NCI-H526 treated with DMSO at 0.1 percent for 48 hours (cell line): ENCODE measurements at places on chromosomes 1 and 21.

DNA sequence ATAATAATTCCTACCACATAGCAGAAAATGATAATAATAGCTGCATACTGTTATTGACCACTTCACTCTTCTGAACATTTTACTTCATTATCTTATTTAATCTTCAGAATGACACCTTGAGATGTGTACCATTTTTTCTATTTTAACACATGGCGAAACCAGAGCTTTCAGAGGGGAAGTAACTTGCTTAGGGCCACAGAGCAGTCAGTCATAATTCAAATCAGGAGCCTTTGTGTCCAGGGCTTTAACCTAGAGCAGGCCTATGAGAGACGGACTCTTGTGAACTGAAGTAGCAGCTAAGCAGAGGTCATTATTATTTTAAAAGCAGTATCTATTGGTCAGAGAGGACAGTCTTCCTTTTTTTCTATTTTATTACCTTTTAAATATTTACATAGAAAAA lies 114.0 kb downstream of the ROR1 start:
- no peak for DNase-seq

DNA sequence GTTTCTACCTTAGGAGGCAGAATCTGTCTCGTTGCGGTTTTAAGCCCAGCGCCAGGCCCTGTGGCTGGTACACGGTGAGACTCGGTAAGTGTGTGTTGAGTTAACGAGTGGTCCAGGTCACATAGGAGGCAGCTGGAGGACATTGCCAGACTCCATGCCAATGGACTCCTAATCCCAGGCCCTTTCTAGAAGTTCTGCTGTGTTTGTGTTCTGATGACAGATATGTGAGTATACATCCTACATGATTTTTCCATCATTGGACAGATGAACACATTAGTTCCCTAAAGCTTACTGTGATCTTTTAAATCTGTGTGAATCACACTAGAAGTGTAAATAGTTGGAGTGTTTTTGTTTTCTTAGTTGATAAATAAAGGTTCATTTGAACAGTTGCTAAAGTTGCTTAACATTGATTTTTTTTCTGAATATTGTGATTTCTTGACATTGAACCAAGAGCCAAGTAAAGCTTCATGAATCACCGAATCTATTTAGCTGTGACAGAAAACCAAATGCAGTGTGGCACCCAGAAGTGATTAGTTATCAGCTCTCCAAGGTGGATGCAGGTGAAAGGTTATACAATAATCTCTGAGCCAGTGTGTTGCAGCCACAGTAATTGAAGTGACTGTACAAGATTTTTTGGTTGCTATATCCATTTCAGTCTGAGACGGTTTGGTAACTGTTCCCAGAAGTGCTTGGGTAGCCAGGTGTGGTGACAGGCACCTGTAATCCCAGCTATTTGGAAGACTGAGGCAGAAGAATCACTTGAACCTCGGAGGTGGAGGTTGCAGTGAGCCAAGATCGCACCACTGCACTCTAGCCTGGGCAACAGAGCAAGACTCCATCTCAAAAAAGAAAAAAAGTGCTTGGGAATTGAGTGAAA lies 46.3 kb downstream of the DOP1B start:
- DNase-seq = no peak

DNA sequence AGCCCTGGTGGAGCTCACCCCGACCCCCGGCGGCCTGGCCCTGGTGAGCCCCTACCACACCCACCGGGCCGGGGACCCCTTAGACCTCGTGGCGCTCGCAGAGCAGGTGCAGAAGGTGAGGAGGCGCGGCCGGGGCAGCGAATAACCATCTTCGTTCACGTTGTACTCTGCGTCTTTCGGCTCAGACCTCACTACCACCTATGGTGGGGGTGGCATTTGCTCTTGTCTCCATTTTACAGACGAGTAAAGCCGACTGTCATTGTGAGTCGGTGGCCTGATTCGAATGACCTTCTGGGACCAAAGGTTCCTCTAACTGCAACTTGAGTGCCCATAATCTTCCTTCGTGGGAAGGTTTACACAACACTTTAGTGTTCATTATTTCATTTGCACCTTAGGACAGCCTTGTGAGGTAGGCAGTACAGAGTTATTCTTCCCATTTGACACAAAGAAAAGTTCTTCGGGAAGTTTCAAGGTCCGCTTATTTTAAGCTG lies 506 bp downstream of the C1orf50 start:
- peak; percentile 65 for DNase-seq

DNA sequence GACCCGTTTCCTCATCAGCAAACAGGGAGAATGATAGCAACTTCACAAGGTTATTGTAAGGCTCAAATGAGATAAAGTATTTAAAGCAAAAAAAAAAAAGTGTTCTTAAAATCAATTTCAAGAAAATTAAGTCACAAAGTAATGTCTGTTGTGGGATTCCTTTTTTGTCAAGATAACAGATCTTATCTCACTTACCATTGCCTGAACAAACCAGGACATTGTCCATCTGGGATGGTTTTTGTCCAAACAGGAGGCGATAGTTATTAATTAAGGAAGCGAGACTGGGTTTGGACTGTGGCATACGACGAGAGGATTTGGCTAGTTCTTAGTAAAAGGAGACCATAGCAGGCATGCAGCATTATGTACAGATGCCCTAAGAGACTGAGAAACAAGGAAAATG lies 458.4 kb downstream of the SMYD3 start:
- no peak for DNase-seq

DNA sequence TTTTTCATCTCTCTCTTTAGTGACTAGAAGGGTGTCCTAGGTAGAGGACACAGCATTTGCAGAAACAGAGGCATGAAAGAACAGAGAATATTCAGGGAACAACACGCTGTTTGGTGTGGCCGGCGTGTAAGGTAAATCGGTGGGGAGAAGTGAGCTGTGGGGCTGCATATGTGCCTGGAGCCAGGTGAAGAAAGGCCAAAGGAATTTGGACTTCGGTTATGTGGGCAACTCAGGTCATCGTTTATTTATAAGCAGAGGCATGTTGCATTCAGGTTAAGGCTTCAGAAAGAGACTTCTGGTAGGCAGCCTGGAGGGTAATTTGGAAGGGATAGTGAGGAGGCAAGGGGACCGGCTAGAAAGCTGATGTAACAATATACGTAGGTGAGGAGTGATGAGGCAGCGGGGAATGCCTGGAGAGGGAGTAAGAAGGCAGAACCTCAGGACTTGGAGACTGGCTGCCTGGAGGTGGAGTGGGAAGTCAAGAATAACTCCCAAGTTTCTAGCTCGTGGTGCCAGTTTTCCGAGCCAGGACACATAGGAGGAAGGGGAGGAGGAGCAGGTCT lies 64.1 kb upstream of the ACOT11 start:
- no peak for DNase-seq

GRCh38 chr1:246786606-246787238 lies 62.5 kb downstream of the SCCPDH start:
- DNase-seq = no peak

DNA sequence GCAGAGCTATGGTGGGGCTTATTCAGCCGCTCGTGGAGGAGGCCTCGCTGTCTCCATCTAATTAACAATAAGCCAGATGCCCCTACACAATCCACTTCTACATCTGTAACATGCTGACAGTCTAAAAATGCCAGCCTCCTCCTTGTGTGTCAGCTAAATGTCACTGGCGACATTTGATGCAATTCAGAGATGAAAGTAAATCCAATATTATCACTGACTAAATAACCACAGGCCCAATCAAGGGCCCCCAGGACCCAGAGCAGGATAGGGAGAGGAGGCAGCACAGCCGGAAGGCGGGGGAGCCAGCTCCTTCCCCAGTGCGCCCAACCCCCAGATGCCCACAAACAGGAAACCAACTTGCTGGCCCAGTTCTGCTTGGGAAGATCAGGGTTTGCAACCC lies 76.6 kb downstream of the DMRTA2 start:
- no peak for DNase-seq

- no peak for DNase-seq
These were observed 15.3 kb upstream of the PGBD5 start for GRCh38 chr1:230441183-230442029.

DNA sequence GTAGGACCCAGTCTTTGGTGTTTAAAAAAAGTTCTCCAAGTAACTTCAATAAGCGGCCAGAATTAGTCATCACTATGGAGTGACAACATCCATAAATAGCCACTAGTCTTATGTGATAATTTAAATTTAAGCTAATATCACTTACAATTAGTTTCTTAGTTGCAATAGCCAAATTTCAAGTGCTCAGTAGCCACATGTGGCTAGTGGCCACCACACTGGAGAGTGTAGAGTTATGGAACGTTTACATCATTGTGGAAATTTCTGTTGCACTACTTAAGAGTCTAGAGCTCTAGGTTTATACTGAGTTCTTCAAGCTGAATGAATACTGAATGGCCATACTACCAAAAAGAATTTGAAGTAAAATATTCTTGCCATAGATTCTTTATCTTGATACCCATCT lies 121.1 kb downstream of the RUNX1 start:
- no peak for DNase-seq

- DNase-seq = no peak
These were observed 482 bp downstream of the SLC2A5 start for GRCh38 chr1:9068981-9069325.

GRCh38 chr1:181369416-181369815 lies 113.9 kb upstream of the CACNA1E start:
- DNase-seq = no peak

- no peak for DNase-seq
These were observed 1.4 kb downstream of the PEAR1 start for GRCh38 chr1:156894711-156895454.

DNA sequence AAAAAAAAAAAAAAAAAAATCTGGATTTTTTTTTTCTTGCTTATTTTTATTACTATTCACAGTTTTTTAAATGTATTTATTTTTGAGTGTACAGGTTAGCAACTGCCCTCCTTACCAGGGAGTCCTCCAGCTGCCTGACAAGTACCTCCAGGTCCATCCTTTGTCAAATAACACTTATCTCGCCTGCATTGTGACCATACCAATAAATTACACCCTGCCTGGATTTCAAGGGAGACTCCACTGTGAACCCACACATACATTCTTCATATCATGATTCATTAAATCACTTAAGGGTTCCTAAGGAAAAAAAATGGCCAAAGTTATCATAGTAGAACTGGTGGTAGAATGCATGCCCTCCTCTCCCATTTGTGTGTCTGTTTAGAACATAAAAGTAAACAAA lies 38.4 kb downstream of the EEIG2 start:
- no peak for DNase-seq

DNA sequence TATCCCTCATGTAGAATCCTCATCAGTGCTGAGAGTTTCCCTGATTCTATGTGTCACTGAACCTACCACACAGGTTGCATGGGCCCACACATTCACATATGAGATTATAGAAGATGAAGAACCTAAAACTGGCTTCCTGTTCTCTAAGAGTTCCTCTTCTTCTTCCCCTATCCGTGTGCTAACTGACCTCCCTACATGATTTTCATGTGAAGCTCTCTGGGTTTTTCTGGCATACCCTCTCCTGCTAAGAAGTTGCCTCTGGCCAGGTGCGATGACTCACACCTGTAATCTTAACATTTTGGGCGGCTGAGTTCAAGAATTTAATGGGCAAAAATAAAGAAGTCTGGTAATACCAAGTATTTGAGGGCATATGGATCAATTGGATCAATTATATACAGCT lies 5.5 kb upstream of the CD244 start:
- no peak for DNase-seq

DNA sequence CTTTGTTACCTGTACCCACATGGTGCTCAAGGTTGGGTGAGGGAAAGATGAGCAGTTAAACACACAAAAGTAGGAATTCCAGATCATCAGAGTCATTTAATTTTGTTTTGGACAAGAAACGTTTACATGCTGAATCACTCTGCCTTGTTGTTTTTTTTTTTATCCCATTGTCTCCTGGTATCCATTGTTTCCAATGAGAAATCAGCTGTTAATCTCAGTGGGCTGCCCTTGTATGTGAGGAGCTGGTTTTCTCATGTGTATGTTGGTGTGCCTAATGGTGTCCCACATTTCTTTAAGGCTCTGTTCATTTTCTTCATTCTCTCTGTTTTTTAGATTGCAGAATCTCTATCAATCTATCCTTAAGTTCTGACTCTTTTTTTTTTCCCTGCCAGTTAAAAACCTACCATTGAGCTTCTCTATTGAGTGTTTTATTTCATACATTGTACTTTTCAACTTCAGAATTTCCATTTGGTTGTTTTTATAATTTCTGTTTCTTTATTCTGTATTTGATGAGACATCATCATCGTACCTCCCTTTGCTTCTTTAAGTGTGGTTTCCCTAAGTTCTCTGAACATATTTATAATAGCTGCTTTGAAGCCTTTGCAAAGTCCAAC lies 8.8 kb upstream of the OBSCN start:
- no peak for DNase-seq

DNA sequence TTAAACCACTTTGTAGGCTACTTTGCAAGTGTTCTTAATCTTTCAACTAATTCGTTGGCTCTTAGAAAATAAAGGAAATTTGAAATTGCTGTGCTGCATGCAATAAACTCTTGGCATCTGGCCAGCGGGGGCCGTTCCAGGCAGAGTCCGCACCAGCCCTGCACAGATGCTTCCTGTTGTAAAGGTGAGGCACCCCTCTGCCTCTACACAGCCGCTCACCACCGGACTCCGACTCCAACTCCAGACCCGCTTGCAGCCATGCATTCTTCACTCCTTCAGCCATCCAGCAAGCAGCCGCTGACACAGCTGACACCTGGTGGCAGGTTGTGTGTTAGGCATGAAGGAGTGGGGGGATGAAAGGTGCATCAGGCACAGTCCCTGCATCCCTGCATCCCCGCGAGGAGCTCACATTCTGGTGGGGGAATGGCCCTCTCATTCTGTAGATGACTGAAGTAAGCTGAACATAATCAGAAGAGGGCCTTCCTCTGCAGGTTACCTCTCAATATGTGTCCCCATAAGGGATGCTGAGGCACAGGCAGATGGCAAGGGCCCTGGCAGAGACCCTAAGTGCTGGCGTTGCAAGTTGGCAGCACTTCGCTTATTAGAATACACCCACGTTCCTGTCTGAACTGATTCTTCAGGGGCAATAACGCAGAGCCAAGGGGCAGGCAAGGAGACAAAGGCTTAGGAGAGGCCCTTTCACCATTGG lies 56.8 kb downstream of the GLIS1 start:
- DNase-seq = peak; percentile 30

GRCh38 chr1:117060441-117061317 lies 553 bp downstream of the TTF2 start:
- DNase-seq = peak; percentile 43

- no peak for DNase-seq
These were observed 17.6 kb downstream of the ACTL8 start for GRCh38 chr1:17772615-17773212.

DNA sequence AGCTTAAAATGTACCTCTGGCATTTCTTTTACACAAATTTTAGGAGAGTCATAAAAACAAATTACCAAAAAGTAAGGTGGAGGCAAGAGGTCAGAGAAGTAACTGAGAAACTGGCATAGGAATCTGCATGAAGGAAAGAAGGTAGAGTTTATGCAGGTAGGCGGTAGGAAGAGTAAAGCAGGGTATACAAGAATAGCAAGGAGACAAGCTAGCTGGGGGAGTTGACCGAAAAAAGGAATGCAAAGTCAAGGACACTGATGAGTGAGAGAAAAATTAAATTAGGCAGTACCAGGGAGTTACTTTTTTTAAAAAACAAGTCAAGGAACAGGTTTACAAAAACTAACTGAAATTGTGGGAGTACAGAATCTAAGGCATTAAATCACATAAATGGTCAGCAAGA lies 56.0 kb downstream of the FOXJ3 start:
- DNase-seq = no peak
